Bronchial epithelial cell (primary cell): ENCODE measurements at places on chromosomes 1 and 21. TPM values are rescaled to one million over a fixed set of nuclear protein-coding genes. Genes with fewer than 3 reads are reported as not detected.

- no peak for DNase-seq
These were observed 24.9 kb upstream of the KCNC4 start for GRCh38 chr1:110185181-110185580.

- DNase-seq = no peak
These were observed 7.5 kb upstream of the CBR3 start for GRCh38 chr21:36127250-36127904.

DNA sequence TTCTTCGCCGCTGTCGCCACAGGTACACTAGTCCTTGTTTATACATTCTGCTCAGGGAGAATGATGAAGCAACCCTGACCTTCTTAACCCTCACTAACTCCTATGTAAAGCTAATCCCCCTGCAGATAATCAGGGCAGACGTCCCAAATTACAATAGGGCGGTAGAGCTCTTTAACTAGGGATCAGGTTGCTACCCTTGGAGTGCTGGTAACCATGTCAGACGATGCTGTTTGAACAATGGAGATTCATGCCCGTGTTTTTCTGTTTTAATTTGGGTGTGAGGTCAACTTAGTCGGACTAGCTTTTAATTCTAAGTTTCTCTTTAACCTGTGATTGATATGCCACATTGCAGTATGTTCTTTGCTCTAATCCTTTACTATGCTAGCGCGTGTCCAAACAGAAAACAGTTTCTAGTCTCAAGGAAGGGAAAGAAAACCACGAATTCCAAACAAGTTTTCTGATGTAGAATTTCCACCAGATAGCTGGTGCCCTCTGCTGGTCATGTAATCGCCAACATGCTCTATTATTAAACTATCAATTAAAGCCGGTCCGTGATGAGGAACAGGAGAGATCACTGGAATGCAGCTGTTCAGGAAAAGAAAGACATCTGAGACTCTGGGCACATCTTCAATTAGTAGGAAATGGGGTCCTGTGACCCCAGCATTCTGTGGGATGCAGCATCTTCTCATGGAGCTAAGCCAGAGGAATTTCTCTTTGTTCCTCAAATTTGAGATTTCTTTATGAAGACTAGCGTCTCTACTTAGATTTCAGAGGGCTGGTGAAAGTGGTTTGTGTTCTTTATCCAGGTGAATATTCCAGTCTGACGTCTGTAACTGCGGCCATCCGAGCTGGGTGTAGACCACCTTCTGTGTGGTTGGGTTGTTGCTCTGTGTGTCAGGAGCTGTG is 18.3 kb upstream of the VAMP3 start:
- DNase-seq = peak; percentile 53

DNA sequence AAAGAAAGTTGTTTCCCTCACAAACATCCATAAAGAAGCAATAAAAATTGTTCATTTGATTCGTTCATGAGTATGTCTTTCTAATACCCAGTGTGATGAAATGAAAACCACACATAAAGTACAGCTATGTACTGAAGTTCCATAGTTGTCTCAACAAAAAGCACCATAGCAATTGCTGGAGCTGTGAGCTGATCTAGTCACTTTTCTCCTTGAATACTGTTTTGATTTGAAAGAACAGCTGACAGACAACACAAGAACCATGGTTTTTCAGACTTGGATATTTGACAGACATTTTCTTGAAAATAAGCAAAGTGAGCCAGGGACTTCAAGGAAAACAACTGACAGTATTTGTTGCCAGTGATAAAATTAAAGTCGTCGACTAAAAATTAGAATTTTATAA is 237.1 kb upstream of the PLD5 start:
- no peak for DNase-seq

PTGFR gene
- 0.13 and 0.26 TPM in 2 replicates for total RNA-seq

FAM72B gene
- total RNA-seq = 0.13 TPM in 1 of 2 replicates, not detected in the other
